Esophagus mucosa (tissue), 1 donor: ENCODE measurements at places on chromosomes 7 and 10.

GRCh38 chr10:97640868-97641811 lies 669 bp downstream of the PI4K2A start:
- peak; percentile 47 for ATAC-seq

- ATAC-seq = no peak
Measured at GRCh38 chr10:28089467-28089866, 90.6 kb upstream of the ODAD2 start.

DNA sequence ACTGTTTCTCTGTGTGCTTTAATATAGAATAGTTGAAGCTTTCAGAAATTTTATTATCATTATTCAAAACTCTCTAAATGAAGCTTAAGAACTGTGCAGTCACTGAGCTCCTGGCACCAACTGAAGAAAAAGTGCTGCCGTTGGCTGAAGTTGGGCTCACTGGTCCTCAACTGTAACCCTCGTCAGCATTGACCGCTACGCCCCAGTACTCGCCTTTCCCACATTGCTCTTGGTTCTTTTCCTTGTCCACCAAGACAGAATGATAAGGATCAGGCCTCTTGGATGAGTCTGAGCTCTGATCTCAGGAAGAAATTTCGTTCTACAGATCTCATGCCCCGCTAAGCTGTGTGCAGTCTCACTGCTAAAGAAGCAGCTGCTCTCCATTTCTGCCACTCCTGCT lies 7.9 kb upstream of the TAF3 start:
- no peak for ATAC-seq

DNA sequence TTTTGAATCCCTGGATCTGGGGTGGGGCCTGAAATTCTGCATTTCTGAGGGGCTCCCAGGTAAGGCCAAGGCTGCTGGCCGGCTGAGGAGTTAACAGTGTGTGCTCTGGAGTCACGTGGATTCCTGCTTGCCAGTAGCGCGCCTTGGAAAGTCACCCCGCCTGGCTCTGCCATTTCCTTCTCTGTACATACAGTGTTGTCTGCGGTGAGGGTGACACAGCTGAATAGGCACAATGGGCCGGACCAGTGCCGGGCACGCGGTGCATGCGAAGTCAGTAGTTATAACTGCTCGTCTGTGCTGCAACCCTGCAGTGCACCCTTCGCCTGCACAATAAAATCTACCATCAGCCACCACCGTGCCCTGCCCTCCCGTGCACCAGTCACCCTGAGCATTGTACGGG lies 68.0 kb upstream of the EEPD1 start:
- no peak for ATAC-seq

DNA sequence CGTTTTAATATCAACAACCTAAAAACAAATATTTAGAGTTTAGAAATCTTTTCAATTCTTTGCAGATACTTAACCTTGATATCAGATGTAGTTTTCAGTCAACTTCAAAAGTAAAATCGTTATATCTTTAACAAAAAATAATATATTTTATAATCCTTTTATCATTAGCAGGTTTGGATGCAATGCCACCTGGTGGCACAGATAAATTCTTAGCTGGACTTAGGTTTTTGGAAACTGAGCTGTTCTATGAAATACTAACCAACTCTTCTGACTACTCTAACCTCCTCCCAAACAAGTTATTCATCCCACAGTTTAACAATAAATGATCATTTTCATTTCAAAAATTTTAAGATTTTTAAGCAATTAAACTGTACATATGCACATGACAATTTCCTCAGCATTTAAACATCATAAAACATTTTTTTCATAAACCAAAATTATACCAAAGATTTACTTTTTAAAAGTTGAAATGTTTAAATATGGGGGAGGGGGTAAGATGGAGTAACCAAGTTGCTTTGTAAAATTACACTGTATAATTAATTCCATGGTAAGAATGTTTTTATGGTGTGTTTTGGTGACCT lies 56.9 kb downstream of the HIBADH start:
- ATAC-seq = no peak

- no peak for ATAC-seq
Measured at GRCh38 chr7:5656233-5656632, 125.2 kb downstream of the RNF216 start.

DNA sequence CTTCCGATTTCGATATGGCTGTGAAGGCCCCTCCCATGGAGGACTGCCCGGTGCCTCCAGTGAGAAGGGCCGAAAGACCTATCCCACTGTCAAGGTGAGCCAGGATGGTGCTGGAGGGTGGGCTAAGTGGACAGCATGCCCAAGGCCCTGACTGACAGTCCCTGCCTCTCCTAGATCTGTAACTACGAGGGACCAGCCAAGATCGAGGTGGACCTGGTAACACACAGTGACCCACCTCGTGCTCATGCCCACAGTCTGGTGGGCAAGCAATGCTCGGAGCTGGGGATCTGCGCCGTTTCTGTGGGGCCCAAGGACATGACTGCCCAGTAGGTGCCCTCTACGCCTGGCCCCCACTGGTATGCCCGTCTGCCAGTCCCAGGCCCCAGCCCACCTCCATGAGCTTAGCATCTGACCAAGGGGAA lies 1.2 kb downstream of the NFKB2 start:
- ATAC-seq = no peak

DNA sequence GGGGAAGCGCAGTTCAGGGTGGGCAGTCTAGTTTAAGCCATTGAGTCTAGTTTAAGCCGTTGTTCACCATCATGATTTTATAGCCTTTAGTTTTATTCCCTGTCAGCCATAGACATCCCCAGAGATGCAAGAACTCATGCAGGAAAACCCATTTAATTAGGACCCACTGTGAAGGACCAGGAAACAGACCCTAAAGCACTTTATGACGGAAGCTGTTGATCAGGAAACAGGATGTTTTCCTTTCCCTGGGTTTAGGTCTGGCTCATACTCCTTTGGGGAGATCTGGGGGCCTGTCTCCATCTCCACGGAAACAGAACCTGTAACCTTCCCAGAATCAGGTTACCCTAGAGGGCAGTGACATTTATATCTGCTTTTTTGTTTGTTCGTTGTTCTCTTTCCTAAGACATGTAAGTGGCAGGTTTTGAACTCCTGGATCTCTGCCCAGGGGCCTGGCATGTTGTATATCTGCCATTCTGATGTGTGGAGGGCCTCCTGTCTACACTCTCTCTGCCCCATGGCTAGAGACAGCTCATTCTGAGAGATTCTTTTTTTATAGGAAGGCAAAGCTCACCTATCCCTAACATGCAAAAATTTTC lies 657.2 kb upstream of the GALNT17 start:
- no peak for ATAC-seq

DNA sequence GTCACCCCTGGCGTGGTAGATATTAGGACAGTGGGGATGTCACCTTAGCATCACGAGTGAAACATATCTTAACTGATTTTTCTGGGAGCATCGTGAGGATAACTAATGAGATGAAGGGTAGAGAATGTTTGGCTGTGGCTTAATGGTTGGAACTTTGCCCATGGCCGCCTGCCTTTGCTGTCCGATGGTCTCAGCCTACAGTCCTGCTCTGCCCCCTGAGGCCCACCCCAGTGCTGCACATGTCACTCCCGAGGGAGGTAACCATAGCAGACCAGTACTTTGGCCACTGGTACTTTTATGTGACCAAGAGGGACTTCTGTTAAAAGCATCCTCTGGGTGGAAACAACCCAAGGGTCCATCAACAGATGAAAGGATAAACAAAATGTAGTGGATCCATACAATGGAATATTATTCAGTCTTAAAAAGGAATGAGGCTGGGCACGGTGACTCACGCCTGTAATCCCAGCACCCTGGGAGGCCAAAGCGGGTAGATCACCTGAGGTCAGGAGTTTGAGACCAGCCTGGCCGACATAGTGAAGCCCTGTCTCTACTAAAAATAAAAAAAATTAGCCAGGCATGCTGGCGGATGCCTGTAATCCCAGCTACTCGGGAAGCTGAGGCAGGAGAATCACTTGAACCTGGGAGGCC lies 58.4 kb downstream of the TACR2 start:
- ATAC-seq = no peak

DNA sequence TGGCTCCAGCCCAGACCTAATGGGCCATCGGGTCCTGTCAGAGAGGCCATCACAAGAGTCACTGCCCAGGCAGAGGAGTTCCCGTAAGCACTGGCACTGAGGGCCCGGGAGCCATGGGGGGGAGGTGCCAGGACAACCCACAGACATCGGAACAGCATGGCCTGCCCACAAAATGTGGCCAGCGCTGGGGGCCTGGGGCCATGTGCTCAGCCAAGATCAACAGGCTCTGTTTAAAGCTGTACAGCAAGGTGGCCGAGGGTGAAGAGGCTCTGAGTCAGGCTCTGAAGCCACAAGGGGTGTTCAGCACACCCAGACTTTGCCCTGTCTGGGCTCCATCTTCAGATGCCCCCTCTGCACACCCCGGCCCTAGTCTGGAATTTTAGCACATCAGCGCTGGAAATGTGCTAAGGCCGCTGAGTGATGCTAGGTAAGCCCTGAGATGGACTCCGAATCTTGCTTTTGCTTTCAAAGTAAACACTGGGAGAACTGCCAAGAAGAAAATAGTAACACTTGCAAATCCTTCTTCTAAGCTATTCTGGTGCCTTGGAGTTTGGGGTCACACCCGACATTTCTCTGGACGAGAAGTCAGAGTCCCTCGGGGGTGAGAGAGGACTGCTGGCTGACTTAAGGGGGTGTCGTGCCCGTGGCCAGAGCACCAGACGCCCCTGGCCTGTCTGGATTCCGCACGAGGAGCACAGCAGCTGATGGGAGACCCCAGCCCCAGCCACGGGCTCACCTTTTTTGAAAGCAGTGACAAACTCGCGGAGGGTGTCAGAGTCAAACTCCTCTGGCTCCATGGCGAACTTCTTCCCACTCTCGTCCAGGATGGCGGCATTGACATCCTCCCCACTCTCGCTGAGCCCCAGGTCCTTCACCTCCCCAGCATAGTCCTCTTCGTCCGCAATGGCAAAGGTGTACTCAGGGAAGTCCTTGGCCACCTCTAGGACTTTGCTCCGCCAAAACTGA lies 23.6 kb downstream of the PDIA4 start:
- no peak for ATAC-seq

DNA sequence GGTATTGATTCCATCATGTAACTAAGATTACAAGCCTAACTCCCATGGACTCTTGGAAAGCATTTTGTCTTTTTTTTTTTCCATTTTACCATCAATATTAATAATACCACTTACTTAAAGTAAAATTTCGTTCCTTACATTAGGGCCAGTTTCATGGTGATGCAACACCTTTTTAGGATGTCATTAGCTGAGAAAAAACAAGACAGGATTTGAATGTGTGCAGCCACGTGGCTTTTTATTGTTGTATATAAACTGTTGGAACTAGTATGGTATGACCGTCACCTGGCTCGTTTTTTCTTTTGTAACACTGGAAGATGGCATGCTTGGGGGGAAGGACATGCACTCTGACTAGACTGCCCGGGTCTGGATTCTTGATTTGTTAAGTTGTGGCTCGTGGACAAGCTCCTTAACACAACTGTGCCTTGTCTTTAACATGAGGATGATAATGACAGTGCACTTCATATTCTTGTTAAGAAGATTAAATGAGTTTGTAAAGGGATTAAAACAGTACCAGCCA lies 42.1 kb downstream of the ARHGAP21 start:
- ATAC-seq = peak; percentile 60

GRCh38 chr7:156001496-156002260 lies 189.4 kb upstream of the SHH start:
- peak; percentile 34 for ATAC-seq

GRCh38 chr10:101164020-101164419 lies 32.9 kb downstream of the TLX1 start:
- ATAC-seq = no peak

GRCh38 chr10:86244297-86245014 lies 122.1 kb downstream of the GRID1 start:
- ATAC-seq = no peak

- ATAC-seq = no peak
Measured at GRCh38 chr10:130459851-130460490, 323.8 kb downstream of the GLRX3 start.

- ATAC-seq = no peak
Measured at GRCh38 chr7:100380196-100380595, 6.9 kb downstream of the PILRA start.

- no peak for ATAC-seq
Measured at GRCh38 chr10:131162866-131163843, 148.4 kb downstream of the TCERG1L start.

DNA sequence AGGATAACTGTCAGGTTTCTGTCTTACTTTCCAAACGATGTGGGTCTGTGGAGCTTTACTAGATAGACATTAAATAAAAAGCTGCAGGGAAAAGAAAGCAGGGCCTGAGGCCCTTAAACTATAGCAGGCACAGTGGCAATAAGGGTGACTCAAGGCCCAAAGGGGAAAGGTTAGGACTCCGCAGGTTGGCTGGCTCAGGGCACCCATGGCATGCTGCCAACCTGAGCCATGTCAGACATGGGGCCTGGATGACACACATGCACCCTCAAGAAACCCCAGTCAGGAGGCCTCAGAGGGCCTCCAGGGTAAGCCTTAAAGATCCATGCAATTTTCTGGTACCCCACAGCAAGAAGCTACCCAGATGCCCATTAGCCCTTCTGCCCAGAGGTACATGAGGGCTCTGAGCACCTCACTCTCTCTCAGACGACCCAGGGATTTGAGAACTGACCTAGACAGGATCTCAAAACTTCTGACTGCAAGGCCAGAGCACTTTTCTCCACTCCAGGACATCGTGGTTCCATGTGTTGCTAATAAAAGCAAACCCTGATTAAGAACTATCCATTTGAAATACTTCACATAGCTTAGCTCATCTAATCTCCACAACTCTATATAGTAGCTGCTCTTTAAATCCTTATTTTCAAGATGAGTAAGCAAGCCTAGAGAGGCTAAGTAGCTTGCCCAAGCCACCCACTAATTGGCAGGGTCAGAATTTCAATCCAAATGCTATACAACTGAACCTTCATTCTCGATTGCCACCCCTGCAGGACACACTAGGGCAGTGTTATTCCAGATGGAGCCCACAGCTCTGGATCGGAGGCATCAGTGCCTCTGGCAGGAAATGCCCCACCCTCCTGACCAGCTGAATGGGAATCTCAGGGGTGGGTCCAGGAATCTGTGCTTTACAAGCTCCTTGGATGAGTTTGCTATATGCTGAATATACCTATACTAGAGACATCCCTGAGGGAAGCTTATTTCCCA lies 132.5 kb upstream of the EFCAB10 start:
- no peak for ATAC-seq

DNA sequence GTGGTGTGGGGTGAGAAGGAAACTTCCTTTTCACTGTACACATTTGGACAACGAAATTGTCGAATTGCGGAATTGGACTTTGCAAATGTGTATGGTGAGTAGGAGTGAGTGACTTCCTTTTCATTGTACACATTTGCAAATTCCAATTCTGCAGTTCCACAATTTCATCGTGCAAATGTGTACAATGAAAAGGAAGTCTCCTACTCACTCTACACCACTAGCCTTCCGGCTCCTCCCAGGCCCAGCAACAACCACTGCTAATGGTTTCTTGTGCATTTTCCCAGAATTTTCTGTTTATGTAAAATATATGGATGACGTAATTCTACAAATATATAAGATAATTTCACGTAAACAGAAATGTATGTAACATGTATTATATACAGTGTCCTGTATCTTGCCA lies 118.5 kb downstream of the ARL4A start:
- ATAC-seq = no peak
